ENCODE measurements at places on chromosomes 13 and 19.
A peak's percentile ranks its signal among the peaks of the same experiment; 100 is the strongest.

- no peak for DNase-seq
Measured at GRCh38 chr13:18948664-18949488, 232.7 kb downstream of the TUBA3C start.

DNA sequence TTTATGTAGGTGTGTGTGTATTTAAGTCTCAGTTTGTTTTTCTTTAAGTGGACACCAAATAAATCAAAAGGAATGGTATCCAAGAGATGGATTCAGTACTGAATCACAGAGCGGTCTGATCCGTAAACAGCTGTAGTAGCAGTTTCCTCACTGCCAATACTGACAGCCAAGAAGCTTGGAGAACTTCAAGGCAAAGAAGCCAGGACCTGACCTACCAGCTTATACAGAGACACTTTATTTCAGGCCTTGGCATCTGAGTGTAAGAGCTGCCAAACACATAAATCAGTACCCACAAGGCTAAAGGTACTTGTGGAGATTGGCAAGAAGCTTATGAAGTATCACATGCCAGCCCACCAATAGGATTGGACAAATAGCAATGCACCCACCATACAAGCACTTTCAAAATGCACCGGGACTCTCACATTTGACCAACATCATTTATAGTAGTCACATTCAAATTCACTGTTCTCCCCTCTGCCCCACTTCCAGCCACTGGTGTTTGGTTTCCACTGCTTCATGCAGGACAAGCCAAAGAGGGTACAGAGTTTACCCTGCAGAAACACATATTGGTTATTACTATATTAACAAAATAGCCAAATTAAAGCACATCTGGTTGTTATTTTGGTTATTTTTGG, 357.9 kb downstream of the KLF12 start:
- peak; percentile 17 for DNase-seq

GRCh38 chr19:45762870-45763631, 6.0 kb downstream of the SIX5 start:
- DNase-seq = no peak

DNA sequence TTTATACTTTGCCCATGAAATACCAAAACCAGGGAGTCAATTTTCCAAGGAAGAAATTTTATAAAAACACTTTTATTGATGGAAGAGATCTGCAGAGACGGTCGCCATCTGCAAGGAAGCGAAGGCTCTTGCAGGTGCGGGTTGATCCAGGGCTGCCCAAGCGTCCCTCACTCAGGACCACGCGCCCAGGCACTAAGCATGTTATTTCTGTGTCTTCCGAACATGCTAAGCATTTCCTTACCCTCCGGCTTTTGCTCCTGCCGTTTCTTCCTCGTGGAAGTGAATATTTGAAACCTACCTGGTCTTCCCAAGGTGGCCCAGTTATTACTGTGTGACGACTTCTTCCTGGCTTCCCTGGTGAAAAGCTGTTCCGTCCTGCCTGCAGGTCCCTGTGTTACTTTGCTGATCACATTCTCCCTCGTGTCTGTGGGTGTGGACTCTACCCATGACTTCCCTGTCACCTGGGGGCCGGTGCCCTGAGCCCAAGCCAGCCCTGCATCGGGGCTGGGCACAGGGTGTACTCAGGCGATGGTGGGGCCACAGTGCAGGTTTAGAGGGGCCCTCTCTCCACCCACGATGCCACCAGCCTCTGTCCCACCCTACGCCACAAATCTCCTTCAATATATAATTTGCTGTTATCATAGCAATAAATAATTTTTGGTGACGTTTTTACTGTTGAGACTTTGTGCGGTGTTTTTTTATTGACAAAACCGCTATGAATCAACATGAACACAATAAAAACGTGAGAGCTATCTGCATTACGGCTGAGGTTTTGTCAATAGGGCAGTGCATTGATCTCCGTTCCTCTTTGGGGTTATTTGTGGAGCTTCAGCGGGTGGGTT, 119.4 kb downstream of the URI1 start:
- no peak for DNase-seq

DNA sequence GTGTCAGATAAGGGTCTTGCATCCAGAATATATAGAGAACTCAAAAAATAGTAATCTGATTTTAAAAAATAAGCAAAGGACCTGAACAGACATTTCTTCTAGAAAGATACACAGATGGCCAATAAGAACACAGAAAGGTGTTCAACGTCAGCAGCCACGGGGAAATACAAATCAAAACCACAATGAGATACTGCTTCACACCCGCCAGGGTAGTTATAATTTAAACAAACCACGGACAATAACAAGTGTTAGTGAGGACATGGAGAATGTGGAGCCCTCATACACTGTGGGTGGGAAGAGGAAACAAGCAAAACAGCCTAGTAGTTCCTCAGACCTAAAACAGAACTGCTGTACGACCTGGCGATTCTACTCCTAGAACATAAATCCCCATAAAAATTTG, 26.7 kb upstream of the NAPA start:
- no peak for DNase-seq

Data from fibroblast of mammary gland (primary cell).